Stimulated activated CD8-positive, alpha-beta memory T cell treated with anti-CD3 and anti-CD28 coated beads, Interleukin-12 subunit alpha, Interleukin-12 subunit beta, amount 100 ng/mL, for 4 hours (primary cell): ENCODE measurements at places on chromosomes 7 and 10.

- no peak for DNase-seq
These were observed 51.3 kb upstream of the PIK3CG start for GRCh38 chr7:106813705-106814305.

- DNase-seq, result no peak
These were observed 157.4 kb downstream of the DYNC1I1 start for GRCh38 chr7:95929710-95930280.

GRCh38 chr10:105023211-105024111, 382.4 kb downstream of the SORCS3 start:
- no peak for DNase-seq

GRCh38 chr7:12092499-12093130, 118.5 kb upstream of the TMEM106B start:
- no peak for DNase-seq

GRCh38 chr7:33399528-33400213, 270.3 kb downstream of the BBS9 start:
- no peak for DNase-seq

- no peak for DNase-seq
These were observed 405.0 kb upstream of the ZMIZ1 start for GRCh38 chr10:78663721-78664120.

DNA sequence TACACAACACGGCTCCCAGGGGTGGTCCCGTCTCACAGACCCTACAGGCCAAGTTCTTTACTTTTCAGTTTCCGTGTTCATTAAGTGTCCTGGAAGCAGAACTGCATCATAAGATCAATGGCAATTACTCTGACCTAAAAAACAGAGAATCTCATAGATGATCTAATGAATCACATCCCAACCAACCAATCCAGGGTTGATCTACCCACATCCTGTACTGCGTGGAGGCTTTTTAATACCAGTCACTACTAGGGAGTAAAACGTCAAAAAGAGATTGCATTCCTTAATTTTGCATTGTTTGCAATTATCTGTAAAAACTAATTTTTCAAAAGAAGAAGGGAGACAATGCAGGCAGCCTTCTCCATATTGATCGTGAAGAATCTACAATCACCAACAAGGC, 72.6 kb downstream of the PARD3 start:
- no peak for DNase-seq

GRCh38 chr10:55550236-55550635, 749.2 kb upstream of the PCDH15 start:
- no peak for DNase-seq

GRCh38 chr10:97332591-97333350, 1.8 kb downstream of the FRAT2 start:
- DNase-seq, result no peak

GRCh38 chr7:38242814-38243213, 30.6 kb downstream of the TARP start:
- DNase-seq, result no peak
